ENCODE measurements at places on chromosomes 1 and 21.

DNA sequence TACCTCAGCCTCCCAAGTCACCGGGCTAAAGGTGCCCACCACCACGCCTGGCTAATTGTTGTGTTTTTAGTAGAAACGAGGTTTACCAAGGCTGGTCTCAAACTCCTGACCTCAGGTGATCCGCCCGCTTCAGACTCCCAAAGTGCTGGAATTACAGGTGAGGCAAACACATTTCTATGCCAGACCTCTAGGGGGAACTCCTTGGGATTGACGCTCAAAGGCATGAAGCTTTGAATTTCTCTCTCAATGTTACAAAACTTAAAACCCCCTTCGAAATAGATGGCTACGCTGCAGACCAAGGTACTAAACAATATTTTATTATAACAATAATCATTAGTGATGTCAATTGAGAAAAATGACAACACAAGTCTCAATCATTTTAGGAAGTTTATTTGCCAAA, 330.0 kb downstream of the SETD4 start:
- DNase-seq, result no peak

DNA sequence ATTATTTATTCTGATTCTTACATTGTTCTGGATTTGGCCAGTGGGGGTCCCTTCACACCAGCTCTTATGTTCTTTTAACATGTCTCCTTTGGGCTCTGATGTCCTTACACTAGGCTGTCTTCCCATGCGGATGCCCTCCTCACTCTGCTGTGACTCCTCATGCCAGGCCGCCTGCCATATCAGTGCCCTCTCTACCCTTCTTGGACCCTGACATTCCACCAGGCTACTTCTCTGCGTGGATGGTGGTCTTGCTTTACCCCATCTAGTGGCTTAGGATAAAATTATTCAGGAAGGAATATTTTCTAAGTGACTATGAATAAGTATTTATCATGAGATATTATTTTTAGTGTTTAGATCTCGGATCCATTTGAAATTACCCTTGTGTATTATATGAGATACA, 21.2 kb downstream of the ATF6 start:
- no peak for DNase-seq

DNA sequence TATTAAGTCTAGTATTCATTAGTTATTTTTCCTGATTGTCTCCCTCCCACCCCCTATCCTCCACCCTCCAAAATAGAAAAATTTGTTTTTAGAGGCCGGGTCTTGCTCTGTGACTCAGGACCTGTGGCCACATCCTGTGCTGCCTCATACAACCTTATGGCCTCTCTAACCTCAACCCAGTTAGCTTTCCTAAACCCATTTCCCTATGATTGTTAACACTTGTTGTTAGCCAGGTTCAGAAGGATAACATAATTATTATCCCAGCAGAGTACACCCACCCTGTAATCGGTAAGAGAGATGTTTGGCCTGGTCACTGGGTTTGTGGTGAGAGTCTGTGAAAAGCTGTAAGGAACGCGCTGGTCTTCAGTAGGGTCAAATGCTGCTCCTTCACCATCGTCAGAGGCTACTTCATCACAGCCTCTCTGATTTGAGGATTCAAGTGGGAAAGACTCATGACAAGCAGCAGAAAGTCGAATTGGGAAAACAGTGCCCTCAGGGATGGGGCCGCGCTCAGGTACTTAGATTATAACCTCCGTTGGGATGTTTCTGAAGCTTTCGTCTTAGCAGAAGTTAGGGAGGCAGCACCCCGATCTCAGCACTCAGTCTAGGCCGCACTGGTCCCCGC, 35.9 kb upstream of the HMGN1 start:
- no peak for DNase-seq

GRCh38 chr1:180949616-180950000, 36.9 kb downstream of the KIAA1614 start:
- no peak for DNase-seq

DNA sequence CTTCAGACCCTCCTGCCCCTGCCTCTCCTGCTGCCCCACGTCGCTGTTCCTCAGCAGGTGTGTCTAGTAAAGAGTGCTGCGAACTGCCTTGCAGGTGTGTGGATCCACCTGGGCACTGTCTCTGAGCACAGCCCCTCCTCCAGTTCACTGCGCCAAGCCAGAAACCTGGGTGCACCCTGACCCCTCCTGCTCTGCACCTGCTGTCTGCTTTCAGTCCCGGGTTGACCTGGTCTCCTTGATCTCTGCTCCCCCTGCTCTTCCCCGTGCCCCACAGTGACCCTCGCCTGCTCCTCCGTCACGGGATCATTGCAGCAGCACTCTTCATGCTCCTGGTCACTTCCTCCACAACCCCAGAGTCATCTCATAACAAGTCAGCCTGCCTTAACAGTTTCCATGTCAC, 6.5 kb downstream of the A3GALT2 start:
- DNase-seq, result no peak

- no peak for DNase-seq
These were observed 88.5 kb upstream of the VCAM1 start for GRCh38 chr1:100631015-100631551.

DNA sequence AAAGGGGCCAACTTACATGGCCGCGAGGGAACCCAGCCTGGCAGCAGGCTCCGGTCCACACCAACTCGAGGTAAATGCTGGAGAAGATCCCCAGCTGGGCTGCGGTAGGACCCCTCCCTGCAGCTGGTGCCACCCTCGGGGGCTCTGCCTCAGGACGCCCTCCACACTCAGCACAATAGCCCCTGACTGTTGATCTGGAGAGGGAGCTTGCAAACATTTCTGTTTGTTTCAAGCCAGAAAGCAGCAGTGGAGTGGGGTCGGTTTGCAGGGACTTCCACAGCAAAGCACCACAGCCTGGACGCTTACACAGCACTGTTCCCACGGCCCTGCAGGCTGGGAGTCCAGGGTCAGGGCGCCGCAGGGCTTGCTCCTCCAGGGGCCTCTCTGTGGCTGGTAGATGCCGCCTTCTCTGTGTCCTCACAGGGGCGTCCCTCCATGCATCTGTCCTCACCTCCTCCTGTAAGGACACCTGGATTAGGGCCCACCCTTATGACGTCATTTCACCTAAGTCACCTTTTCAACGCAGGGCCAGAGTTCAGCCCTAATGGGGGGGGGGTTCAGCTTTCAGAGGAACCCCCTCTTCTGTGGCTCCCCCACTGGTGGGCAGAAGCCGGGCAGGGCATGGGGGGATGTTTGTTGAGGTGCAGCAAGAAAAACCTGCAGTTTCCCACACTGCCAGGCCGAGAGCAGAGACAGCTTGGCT, 24.1 kb upstream of the TTC34 start:
- no peak for DNase-seq

Data from stimulated activated CD4-positive, alpha-beta T cell treated with anti-CD3 and anti-CD28 coated beads, Interleukin-1b, Interleukin-23, amount 100 ng/mL, for 24 hours (primary cell).